CD8-positive, alpha-beta T cell (primary cell): ENCODE measurements at places on chromosomes 7 and 10.

GRCh38 chr10:51469686-51470085, 229.7 kb downstream of the CSTF2T start:
- DNase-seq = no peak

GRCh38 chr7:127652333-127653248, 597 bp downstream of the SND1 start:
- DNase-seq = no peak

- DNase-seq = no peak
These were observed at the start of gene RNF133 for GRCh38 chr7:122699017-122699416. RNF133 (minus strand) TSS chr7:122699117; CDS start chr7:122698918, 199 bp downstream.

DNA sequence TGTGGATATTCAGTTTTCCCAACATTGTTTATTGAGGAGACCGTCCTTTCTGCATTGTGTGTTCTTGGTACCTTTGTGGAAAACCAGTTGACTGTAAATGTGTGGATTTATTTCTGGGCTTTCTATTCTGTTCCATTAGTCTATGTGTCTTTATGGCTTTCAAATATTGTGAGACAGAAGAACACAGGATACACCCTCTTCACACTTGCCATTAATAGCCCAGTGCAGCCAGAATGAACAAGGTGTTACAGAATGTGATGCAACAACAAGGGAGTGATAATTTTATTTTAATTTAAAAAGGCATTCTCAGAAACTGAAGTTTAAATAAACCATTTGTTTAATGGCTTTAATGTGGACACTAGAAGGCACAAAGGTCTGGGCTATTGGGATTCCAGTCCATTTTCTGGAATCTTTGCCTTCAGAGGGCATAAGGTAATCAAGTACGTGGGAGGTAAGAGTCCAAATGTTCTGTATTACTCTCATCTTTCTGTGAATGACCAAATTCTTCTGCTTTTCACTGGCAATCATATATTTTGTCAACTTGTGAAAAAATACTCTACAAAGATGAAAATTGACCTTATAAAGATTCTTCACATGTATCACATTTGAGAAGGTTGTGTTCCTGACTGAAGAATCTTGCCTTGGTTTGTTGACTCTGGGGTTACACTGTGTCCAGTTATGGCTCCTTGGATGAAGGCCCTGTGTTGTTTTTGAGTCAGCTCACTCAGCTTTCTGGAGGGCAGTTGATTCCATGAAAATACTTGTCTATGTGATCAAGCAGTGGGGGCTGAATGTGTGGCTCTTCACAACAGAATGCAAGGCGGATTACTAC, 962.7 kb downstream of the LRMDA start:
- DNase-seq = no peak

DNA sequence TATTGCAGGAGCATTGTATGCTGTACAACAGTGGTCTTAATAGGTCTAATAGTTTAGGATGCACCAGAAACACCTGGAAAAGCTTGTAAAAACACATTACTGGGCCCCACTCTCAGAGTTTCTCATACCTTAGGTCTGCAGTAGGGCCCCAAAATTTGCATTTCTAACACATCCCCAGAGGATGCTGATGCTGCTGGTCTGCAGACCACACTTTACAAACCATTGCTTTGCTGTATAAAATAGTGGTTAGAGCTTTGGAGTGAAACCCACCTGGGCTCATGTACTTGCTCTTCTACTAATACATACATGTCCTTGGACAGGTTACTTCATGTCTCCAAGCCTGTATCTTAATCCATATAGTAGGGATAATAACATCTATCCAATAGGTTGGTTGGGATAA, 279.7 kb downstream of the GRM8 start:
- DNase-seq = no peak

DNA sequence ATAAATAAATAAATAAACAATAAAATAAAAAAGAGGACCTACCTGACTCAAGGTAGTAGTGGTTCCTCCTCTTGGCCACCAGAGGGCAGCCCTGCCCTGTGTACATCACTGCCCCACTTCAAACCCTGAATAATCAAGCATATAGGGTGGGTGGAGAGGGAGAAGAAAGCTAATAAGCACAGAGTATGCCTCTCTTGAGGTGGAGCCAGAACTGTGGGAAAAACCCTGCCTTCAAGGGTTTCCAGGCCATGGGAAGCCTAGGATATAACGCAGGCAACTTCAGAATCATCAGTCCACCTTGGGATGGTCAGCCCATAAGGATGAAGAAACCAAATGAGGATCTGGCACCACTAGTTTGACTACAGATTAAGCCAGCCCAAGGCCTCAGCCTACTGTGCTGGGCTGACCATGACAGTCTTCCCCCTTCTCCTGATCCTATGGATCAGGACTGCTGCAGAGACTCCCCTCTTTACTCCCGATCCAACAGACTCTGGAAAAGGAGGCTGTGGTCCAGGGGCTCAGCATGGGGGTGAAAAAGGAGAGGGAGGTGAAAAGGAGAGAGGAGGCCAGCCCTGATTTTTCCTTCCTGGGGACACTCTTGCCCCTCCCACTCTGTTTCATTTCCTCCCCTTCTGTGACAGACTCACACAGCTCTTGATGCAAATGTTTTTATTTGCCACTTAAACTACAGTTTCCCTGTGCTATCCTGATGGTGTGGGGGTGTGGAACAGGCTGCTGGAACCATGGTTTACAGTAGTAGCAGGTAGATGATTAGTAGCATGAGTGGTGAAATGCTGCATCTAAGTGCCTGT, 10.1 kb downstream of the AVPI1 start:
- peak; percentile 72 for DNase-seq

- no peak for DNase-seq
These were observed 6.8 kb upstream of the CLDN4 start for GRCh38 chr7:73823873-73824592.

GRCh38 chr10:11416974-11417373, 194.5 kb downstream of the USP6NL start:
- DNase-seq = no peak

DNA sequence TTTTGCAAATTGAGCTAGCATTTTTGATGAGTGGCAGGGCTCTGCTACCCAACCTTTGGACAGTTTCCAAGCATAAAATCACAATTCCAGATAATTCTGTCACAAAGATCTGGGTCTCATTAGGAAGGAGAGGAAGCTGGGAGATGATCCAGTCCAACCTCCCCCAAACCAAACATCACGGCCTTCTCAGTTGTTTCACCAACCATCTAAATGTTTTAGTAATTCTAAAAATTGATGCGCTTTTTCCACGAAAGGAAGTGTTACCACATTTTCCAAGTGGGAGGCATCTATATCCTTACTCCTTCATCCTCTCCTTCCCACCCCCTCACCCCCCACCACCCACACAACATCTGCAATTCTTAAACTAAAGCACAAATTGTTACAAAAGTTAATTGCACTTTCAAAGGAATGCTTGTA, 108.3 kb downstream of the EGFR start:
- DNase-seq = no peak

DNA sequence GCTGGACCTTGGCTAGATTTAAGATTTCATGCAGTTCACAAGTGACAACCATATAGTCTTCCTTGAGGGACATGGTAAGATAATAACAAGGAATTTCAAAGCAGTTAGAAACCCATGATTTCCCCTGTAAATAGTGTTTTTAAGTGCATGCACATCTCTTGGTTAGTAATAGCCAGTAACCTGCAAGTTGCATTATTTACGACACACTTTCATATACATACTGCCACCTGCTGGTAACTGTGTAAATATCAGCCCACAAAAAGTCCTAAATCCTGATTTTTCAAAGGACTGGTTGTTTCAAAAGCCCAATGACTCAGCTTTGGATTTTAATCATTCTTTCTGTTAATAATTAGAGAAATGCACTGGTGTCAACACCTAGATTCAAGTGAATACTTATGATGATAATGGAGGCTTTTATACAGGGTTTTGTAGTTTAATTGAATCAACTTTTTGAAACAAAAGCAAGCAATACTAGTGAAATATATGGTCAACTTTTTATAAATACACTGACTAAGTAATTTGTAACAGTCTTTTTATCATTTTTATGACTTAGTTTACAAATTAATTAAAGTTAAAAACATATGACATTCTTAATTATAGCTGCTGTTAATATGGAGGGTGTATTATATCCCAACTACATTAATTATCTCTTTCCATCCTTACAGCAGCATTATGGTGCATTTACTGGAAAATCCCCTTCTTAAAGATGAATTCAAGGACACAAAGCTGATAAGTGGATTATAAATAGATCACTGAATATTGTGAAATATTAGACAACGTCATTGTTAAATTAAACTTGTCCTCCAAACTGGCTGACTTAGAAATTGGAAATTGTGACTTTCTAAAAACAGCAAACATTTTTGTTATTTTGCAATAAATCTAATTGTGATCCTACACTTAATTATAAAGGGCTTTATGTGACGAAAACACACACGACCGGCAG, 367.7 kb upstream of the SEMA3D start:
- DNase-seq = no peak

DNA sequence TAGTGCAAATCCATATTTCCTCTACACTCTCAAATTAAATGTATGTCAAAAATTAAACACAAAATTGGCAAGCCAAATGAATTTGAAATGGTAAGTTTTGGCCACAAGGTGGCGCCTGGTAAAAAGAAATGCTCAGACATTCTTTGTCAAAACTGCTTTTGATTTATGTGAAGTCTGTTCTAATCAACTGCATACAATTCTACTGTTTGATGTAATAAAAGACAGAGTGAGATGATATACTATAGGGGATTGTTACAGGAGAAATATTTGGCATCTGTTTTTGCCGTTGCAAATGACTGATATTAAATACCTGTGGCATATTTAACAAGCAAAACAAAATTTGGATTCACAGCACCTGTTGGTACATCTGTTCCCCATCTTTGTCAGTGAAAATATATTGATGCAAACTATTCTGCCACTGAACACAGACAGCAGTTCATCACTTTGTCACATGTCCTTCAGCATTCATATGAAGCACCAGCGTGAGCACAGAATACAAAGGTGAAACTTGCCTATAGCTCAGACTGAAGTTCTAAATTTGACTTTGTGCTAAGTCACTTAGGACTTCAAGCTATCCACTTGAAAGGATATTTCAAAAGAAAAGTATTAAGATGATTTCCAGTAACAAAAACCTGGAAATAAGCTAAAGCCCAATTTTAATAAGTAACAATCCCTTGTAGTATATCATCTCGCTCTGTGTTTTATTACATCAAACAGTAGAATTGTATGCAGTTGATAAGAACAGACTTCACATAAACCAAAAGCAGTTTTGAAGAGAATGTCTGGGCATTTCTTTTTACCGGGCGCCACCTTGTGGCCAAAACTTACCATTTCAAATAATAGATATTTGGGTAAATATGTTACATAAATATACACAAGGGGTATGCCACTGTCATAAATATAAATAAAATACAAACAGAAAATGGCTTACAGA, 10.2 kb upstream of the CH25H start:
- peak; percentile 70 for DNase-seq

- DNase-seq = no peak
These were observed 102.3 kb downstream of the CCDC7 start for GRCh38 chr10:32548208-32548607.

DNA sequence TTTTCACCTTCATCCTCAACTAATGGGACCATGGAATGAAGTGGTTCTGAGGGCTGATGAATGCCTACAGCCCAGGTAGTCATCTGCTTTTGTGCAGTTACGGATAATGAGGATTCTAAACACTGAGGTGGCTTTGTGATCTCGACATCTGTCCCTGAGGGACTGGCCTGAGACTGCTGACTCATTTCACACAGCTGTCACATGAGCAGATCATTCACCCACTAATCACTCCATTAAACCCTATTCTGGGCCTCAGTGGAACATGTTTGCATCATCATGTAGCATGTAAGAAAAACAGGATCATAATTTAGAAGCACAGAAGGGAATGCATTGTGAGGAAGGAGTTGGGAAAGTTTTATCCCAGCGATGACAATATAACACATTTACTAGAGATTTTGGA, 79.4 kb upstream of the FEZF1 start:
- no peak for DNase-seq

- DNase-seq = no peak
These were observed 6.7 kb upstream of the AIFM2 start for GRCh38 chr10:70139151-70139996.

DNA sequence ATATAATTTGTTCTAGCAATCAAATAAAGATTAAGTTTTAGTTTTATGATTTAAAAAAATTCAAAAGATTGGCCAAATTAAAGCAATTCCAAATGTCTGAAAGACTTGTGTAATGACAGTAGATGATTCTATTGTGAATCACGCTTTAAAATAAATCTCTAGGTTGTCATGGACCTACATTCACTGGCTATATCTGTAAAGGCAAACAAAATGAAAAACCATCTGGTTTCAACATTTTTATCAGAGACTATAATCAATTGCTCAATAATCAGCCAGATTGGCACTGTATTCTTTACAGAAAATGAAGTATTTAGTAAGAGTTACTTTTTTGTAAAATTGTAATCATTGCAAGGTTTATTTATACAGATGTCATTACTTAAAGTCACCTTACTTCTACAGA, 60.7 kb downstream of the DGKB start:
- no peak for DNase-seq

GRCh38 chr10:71547876-71548846, 151.4 kb downstream of the CDH23 start:
- DNase-seq = no peak

- DNase-seq = peak; percentile 21
These were observed 759 bp downstream of the NUDT1 start for GRCh38 chr7:2242541-2243429.

GRCh38 chr10:130254662-130255061, 118.5 kb downstream of the GLRX3 start:
- DNase-seq = no peak

DNA sequence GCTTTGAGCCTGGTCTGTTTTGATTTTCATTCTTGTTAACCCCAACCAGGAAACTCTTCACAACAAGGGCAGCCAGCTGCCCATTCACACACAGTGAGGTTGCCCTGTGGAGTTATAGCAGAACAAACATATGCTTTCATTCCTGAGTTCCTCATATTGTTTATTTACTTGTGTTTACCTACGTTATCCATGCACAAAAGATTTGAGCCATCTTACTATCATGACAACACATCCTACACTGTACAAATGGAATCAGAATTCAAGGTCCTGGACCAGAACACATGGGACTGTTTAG, 21.7 kb upstream of the BMPER start:
- DNase-seq = no peak

- no peak for DNase-seq
These were observed 14.7 kb downstream of the PTPRZ1 start for GRCh38 chr7:121887634-121888033.

- DNase-seq = peak; percentile 2
These were observed 44.9 kb downstream of the VIPR2 start for GRCh38 chr7:159099711-159100231.

- DNase-seq = no peak
These were observed 764.6 kb downstream of the PHTF2 start for GRCh38 chr7:78563191-78563590.

GRCh38 chr7:5708271-5708670, 73.2 kb downstream of the RNF216 start:
- DNase-seq = no peak

GRCh38 chr10:130968511-130968910, 343.0 kb downstream of the TCERG1L start:
- no peak for DNase-seq

- no peak for DNase-seq
These were observed 27.9 kb upstream of the COL1A2 start for GRCh38 chr7:94366832-94367231.
